ENCODE measurements at places on chromosomes 13 and 19.

DNA sequence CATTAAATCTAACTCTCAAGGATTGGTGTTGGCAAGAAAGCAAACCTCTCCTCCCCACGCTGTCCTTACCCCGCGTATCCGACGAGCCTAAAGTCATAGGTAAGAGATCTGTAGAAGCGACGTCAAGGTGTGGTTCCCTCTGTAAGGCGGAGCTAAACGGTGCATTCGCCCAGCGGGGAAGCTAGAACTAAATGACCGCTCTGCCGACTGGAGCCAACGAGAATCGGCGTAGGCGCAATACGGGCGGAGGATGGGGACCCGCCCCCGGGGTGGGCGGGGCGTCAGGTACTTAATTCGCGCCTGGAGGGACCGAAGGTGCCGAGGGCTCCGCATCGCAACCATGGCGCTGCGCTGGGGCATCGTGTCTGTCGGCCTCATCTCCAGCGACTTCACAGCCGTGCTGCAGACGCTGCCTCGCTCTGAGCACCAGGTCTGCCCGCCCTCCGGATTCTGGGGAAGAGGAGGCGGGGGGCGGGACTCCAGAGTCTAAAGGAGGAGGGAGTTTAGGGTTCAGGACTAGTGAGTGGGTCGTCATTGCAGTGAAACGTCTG is at the start of gene DHDH:
Gene DHDH, plus strand, starts transcription at position 318 of the 551 bp plus-strand sequence. Its CDS starts 23 bp downstream, at position 341.
- peak; percentile 78 for DNase-seq

DNA sequence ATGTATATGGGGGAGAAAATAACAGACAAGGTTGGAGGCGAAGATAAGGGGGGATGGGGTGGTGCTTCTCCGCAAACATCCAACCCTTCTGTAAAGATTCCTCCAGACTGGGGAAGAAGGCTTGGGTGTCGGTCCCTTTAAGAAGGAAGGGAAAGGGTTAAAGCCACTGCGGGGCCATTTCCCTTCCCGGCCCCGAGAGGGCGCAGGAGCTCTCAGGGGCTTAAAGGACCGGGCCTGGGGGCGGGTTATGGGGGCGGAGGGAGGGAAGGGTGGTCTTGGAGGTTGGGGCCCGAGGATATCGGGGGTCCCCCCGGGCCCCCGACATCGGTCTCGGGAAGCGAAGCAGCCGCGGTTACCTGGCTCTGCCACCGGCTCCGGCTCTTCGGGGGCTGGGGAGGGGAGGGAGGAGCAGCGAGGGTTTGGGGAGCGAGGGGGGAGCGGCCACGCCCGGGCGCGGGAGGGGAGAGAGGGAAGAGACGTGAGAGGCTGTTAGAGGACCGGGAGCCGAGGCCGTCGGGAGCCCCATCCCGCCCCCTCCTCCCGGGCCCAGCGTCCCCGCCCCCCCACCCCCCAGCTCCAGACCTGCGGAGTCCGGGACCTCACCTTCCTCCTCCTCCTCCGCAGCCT is 2.8 kb downstream of the TNNT1 start:
- no peak for DNase-seq

DNA sequence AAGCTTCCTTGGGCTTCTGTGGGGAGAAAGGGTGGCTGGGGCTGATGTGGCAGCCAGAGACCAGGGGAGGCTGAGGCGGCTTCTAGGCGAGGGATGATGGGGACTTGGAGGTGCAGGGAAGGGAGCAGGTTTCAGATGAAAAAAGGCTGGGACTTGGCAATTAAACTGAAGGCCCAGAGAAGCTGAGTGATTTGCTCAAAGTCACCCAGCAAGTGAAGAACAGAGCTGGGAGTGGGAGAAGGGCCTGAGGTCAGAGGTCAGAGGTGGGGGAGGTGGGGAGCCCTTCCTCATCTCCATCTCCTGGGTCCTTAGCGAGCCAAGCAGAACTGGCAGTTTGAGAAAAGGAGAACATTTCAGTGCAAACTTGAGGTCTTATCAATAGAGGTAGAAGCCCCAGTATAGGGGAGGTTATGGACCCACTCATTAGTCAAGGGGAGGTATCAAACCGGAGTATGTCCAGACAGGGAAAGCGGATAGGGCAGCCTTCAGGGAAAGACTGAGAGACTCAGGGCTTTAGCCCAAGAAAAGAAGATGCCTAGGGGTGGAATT is 49.6 kb upstream of the NFIC start:
- DNase-seq = no peak

GRCh38 chr19:35911790-35912189 is 3.7 kb upstream of the TYROBP start:
- DNase-seq = no peak

- DNase-seq = no peak
Measured at GRCh38 chr19:39342647-39343305, 555 bp downstream of the SAMD4B start.

- no peak for DNase-seq
Measured at GRCh38 chr19:39745643-39746042, 7.8 kb upstream of the CLC start.

DNA sequence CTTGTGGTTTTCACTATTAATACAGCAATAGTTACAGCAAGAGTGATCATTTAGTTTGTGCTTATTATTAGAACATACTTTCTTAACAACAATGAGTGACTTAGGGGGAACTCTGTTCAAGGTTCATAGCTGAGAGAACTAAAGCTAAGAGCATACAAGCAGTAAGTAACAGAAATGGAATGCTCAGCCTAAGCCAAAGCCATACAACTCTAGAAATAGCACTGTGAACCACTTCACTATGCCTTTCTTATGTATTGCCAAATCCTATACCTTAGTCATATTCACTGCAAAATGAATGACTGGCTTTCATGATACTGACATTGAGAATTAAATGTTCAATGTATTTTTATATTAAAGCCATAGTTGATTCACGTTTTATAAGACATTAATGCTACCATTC is 599.7 kb upstream of the SLITRK1 start:
- DNase-seq = no peak

DNA sequence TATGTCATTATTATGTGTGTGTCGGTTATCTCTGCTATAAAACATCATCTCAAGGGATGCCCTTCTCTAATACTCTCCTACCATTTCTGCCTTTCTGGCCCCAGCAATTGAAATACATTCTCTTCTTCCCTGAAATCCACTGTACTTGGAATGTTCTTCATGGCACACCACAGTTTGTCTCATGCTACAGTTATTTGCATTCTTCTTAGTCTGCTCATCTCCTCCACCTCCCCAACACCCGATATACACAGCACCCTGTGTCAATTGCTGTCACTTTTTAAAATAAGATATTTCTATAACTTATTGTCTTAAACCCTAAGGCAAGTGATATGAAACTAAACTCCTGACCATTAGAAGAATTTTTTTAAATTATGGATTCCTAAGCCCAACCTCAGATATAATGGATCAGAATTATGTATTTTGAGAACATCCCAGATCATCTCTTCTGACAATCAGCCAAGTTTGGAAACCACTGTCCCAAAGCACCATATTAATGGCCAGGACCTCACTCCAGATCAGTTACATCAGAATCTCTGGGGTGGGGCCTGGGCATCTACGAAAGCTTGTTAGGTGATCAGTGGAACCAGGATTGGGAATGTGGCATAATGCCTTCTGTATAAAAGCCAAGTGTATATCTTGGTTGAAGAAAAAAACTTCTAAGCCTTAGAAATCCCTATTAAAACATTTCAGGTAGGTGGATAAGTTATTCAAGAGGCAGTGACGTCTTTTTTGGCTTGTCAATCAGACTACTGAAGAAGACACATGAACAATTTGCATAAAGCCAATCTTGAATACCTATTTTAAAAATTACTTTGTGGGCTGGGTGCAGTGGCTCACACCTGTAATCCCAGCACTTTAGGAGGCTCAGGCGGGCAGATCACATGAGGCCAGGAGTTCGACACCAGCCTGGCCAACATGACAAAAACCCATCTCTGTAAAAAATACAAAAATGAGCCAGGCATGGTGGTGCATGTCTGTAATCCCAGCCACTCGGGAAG is 30.0 kb upstream of the KBTBD7 start:
- no peak for DNase-seq

GRCh38 chr19:34363930-34364329 is 1.1 kb upstream of the GPI start:
- DNase-seq = no peak

DNA sequence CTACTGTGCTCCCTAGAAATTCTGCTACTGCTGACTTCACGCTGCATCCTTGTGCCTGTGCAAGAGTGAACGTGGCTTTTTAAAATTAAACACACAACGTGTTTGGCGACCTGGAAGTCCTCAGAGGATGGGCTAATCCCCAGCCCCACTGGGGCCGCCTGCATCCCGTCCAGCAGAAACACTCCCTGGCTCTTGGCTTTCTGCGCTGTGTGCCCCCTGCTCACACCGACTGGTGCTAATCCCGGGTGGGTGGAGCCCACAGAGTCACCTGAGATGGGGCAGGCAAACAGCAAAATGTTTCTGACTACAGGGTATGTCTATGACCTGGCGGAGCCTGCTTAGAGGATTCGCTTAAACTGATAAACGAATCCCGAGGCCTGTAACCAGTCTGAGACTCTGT is 15.1 kb downstream of the CAPS start:
- DNase-seq = no peak

GRCh38 chr19:41860419-41861115 is 512 bp downstream of the RPS19 start:
- DNase-seq = no peak

DNA sequence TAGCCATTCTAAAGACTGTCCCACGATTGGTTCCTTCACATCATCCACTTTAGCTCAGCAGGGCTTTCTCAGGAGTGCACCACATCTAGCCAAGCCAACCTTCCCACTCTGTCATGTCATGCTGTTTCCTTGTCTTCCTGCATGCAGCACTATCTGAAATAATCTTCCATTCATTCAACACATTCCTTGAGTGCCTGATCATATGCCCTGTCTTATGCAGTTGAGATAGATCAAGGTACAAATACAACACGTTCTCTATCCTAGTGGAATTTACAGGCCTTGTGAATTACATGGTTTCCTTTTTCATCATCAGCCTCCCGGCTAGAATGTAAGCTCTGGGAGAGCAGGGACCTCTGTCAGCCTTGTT is 6.8 kb upstream of the MRPS31 start:
- DNase-seq = no peak

DNA sequence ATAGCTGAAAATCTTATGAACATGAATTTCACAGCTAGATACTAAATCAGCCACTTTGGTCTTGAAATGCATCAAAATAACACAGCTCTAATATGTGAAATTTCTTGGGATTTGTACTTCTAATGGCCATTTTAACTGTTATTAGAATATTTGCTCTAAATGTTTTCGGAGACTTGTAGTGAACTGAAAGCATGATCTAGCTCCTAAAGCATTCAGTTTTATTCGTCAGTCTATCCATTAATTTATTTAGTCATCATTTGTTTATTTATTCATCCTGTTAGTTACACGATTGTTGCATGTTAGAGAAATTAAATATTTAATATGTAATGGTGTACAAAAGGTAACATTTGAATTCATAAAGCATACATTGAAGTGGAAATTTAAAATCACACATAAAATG is 1132.7 kb downstream of the SLITRK1 start:
- DNase-seq = no peak

DNA sequence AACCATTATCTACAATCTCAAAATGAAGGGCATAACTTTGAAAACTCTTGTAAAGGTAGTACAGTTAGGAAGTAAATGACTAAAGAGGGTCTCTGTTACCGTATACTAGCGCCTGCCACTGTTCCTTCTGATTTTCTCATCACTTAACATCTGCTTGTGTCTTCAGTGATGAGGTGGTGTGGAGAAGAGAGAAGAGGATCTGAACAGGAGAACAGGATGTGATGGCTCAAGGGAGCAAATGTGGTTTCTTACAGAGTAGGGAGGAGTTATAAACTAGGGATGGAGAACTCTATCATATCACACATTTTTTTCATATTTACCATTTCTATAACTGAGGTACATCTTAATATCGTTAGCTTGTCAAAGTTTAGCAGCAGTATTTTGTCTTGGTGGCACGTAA is 1.1 kb downstream of the KCTD4 start:
- no peak for DNase-seq

GRCh38 chr13:66076417-66076816 is 1153.7 kb downstream of the PCDH9 start:
- no peak for DNase-seq

GRCh38 chr13:112477070-112477619 is 101.0 kb downstream of the SPACA7 start:
- DNase-seq = no peak

- peak; percentile 27 for DNase-seq
Measured at GRCh38 chr13:57629821-57630235, 1.7 kb upstream of the PCDH17 start.

- DNase-seq = no peak
Measured at GRCh38 chr13:23656637-23657371, 86.6 kb downstream of the TNFRSF19 start.

- no peak for DNase-seq
Measured at GRCh38 chr19:2680808-2681207, 21.7 kb downstream of the GNG7 start.

DNA sequence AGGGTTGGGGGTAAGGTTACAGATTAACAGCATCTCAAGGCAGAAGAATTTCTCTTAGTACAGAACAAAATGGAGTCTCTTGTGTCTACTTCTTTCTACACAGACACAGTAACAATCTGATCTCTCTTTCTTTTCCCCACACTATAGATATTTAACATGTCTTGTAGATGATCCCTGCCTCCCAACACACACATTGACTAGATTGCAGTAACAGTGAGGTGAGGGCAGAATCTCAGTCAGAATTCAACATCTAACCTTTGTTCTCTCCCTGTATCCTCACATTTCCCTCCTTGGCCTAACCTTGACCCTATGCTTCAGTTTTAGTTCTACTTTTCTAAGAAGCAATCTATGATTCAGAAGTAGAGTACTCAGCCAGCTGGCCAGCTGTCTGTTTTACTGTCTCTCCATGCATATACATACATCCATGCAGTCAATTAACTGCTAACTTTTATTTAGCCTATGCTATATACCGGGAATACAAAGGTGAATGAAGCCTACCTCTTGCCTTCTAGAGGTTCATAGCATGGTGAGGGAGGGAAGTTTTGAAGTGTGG is 18.1 kb downstream of the DNAJC15 start:
- DNase-seq = no peak

- DNase-seq = peak; percentile 75
Measured at GRCh38 chr19:35557539-35558399, 5.7 kb downstream of the ATP4A start.

GRCh38 chr13:73751290-73751689 is 382.9 kb downstream of the KLF12 start:
- DNase-seq = no peak

DNA sequence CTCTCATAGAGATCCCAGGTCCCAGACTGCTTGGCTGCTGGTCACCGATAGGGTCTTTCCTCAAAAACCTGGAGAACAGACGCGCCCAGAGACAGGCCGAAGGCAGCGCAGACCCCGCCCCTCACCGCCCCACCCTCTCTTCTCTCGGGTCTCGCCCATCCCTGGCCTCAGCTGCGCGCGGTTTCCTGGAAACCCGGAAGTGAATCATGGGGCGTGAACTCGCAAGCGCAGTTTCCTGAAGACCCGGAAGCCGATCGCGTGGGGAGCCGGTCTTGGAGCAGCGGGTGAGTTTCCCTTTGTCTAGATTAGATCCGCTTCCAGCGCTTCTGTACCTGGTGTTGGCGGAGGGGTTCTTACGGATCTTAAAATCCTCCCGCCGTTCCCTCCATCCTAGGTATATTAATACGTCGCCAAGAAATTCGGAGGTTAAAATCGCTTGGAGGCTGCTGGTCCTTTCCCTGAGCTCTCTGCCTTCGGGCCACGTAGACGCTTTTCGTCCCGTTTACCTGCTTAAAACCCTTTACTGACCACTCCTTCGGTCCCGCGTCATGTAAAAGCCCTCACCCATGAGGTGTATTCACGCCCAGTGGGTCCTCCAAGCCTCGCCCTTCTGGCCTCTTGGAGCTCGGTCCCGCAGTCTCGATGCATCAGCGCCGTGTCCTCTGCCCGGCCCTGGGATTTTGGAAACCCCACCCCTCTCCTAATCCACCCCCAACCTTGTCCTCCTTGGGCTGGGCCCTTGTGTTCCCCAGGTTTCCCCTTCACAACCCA is at the start of gene ZNF578:
Gene ZNF578, plus strand, starts transcription at position 230 of the 771 bp plus-strand sequence. CDS start 48,293 bp downstream, outside the sequence.
- DNase-seq = peak; percentile 70
